Lung microvascular endothelial cell (primary cell): ENCODE measurements at places on chromosomes 12 and 14. TPM values are rescaled to one million over a fixed set of nuclear protein-coding genes. Genes with fewer than 3 reads are reported as not detected.

Gene GLI1
- total RNA-seq = not detected in 2 replicates

Gene DEPDC4
- total RNA-seq = 0.20 and 0.22 TPM in 2 replicates

Gene B4GALNT1
- total RNA-seq = under 0.01 TPM in 1 of 2 replicates, not detected in the other

Gene STYK1
- 4.2 and 8.1 TPM in 2 replicates for total RNA-seq

Gene CLEC4C
- total RNA-seq = not detected in 2 replicates

Gene PMCH
- not detected in 2 replicates for total RNA-seq

Gene KLRK1
- not detected in 2 replicates for total RNA-seq

Gene TCTN2
- total RNA-seq = 3.8 and 4.6 TPM in 2 replicates

Gene CNTN1
- total RNA-seq = 0.22 TPM in 1 of 2 replicates, not detected in the other

Gene KITLG
- total RNA-seq = 1.8 and 10.7 TPM in 2 replicates

Gene LBHD2
- total RNA-seq = not detected in 2 replicates

Gene RNU6-7
- not detected in 2 replicates for total RNA-seq

Gene KRT71
- total RNA-seq = not detected in 2 replicates

Gene SLC39A9
- 77.4 and 117 TPM in 2 replicates for total RNA-seq

Gene AMN
- total RNA-seq = under 0.01 and 0.20 TPM in 2 replicates

Gene CLEC2A
- total RNA-seq = not detected in 2 replicates

Gene EPYC
- not detected in 2 replicates for total RNA-seq

Gene PPP1R1A
- not detected in 2 replicates for total RNA-seq

Gene RNFT2
- total RNA-seq = 0.60 and 1.5 TPM in 2 replicates

Gene ANKS1B
- total RNA-seq = 0.20 and 0.22 TPM in 2 replicates

Gene SCNN1A
- 0.20 and 0.22 TPM in 2 replicates for total RNA-seq

Gene GARIN6
- not detected in 2 replicates for total RNA-seq

Gene OAS2
- total RNA-seq = 0.60 and 3.3 TPM in 2 replicates

Gene C14orf132
- 1.3 and 3.8 TPM in 2 replicates for total RNA-seq

Gene CCDC184
- total RNA-seq = not detected in 2 replicates

Gene TXNRD1
- total RNA-seq = 293 and 303 TPM in 2 replicates

Gene PRPH
- not detected in 2 replicates for total RNA-seq

Gene GNG2
- 5.8 and 10.0 TPM in 2 replicates for total RNA-seq

Gene PPP2R5C
- total RNA-seq = 59.7 and 65.9 TPM in 2 replicates

Gene MANSC4
- total RNA-seq = not detected in 2 replicates

Gene TBX5
- total RNA-seq = not detected in 2 replicates

Gene C14orf180
- total RNA-seq = not detected in 2 replicates

Gene EFS
- total RNA-seq = not detected in 2 replicates

Gene NCOR2
- 10.5 TPM in 2 replicates for total RNA-seq

Gene RABGGTA
- 11.8 and 17.3 TPM in 2 replicates for total RNA-seq

Gene CISTR
- total RNA-seq = not detected in 2 replicates

Gene DPF3
- total RNA-seq = 0.99 and 1.3 TPM in 2 replicates

Gene RASSF9
- 4.1 and 10.9 TPM in 2 replicates for total RNA-seq

Gene APOF
- not detected in 2 replicates for total RNA-seq

Gene MBIP
- total RNA-seq = 3.5 and 6.5 TPM in 2 replicates

Gene KLRC3
- not detected in 2 replicates for total RNA-seq

Gene REP15
- total RNA-seq = 3.5 and 13.5 TPM in 2 replicates

Gene MUCL1
- not detected in 2 replicates for total RNA-seq

Gene IQSEC3
- under 0.01 TPM in 2 replicates for total RNA-seq

Gene NEUROD4
- not detected in 2 replicates for total RNA-seq

Gene TMEM229B
- total RNA-seq = 0.40 and 0.44 TPM in 2 replicates

Gene NOVA1
- total RNA-seq = under 0.01 TPM in 1 of 2 replicates, not detected in the other

Gene SLC5A8
- under 0.01 TPM in 1 of 2 replicates, not detected in the other for total RNA-seq

Gene INHBC
- not detected in 2 replicates for total RNA-seq
